Stimulated activated CD8-positive, alpha-beta memory T cell treated with anti-CD3 and anti-CD28 coated beads, Interleukin-2, amount 100 ng/mL, for 1 hour (primary cell): ENCODE measurements at places on chromosomes 1 and 21.

DNA sequence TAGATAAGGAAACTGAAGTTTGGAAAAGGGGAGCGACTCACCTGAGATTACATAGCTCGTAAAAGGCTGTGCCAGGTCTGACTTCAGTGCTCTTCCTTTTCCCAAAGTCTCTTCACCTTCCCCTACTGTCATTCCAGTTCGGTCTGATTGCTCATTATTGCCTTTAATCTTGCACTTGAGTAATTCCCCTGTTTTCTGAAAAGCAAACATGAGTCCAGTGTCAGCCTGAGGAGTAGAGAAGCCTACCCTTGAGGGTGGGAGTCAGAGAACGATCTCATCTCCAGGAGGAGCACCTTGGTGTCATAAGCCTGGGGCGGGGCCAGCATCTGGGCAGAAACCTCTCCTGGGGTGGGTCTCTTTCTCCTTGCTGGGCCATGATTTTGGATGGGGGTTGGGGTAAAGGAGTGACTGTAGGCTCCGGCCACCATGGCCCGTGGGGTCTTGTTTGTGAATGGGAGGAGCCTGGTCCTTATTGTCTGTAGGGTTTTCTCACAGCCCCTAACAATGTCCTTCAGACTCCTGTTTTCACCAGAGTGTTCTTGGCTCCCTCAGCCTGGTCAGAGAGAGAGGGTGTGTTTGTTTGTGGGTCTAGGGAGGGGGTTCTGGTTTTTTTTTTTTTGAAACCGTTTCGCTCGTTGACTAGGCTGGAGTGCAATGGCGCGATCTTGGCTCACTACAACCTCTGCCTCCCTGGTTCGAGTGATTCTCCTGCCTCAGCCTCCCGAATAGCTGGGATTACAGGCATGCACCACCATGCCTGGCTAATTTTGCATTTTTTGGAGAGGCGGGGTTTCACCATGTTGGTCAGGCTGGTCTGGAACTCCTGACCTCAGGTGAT, 6.0 kb downstream of the VANGL2 start:
- no peak for DNase-seq

GRCh38 chr1:244854166-244854565, 10.2 kb downstream of the HNRNPU start:
- DNase-seq: no peak

GRCh38 chr1:216566641-216567205, 143.5 kb upstream of the USH2A start:
- DNase-seq: no peak

DNA sequence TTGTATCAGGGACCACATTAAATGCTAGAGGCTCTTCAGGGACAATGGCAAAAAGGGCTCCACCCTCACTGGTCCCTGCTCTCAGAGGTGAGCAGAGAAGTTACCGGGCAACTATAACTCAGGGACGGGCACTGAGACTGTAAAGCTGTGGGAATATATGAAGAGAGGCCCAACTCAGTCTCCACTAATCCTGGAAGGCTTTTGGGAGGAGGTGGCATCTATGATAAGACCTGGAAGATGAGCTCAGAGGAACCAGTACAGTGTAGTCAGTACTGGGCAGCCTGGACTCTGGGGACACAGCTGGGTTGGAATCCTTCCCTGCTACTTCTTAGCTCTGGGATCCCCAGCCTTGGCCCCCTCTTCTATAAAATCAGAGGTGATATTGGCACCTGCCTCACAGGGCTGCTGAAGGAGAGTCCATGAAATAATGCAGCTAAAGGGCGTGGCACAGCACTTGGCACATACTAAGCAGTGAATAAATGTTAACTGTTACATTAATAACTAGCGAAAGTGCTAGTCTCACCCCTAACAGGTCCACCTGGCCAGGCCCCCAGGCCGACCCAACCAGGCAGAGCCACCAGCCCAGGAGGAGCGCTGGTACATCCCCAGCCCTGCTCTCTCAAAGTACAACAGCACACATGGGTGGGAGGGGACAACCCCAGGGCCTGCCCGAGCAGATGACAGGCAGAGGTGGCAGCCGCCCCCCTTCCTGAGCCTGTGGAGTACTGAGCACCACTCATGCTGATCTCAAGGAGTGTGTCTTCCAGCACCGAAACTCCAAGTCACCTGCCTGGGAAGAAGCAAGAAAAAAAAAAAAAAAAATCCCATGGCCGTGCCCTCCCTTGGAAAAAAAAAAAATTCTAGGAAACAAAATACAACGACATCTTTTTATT, 62.7 kb downstream of the CASZ1 start:
- DNase-seq: no peak

GRCh38 chr1:184553845-184554244, 167.0 kb downstream of the C1orf21 start:
- DNase-seq: no peak

- DNase-seq: no peak
Observed at GRCh38 chr1:152739841-152740240, 18.0 kb upstream of the KPRP start.

- no peak for DNase-seq
Observed at GRCh38 chr1:225950905-225951497, 10.0 kb upstream of the LEFTY2 start.

DNA sequence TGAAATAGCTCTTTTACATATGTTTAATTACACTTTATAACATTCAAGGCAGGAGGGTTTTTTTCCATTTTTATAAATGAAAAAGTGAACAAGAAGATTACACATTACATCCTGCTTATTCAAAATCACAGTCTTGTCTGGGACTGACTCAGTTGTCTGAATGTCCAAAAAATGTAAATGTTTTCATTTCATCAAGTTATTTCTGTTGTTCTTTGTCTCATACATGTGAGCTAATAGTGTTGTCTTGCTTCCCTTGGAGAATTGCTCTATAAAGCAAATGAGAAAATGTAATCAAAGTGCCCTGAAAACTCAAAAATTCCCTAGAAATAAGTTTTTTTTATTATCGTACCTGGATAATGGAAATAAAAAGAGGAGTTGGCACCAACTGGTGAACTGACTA, 242.9 kb downstream of the GRIK1 start:
- no peak for DNase-seq

DNA sequence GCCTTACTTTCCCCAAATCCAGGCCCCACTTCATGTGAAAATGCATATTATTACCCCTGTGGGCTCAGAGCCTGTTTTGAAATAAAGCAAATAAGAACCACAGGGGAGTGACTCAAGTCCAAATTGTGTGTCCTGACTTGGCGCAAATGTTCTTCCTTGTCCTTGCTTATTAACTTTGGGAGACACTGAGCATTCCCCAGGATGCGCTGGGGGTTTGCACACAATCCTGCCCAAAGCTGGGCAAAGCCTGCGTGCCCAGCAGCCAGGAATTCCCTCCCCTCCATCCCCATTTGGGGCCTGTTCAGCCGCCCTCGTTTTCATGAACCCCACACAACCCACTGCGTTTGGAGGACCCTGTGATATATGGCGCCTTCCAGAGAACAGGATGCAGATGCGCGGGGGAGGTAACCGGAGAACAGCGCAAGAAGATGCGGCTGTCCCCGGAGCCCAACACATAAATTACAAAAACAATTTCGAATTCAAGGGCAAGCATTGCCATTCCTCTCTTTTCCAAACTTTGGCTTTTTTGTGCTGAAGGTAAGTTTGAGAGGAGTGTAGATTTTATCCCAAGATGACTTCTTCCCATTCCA, 42.4 kb upstream of the CLDN14 start:
- DNase-seq: no peak

GRCh38 chr1:152933196-152933595, 13.8 kb upstream of the SPRR5 start:
- no peak for DNase-seq

GRCh38 chr1:226738995-226739695, at the start of gene ITPKB:
TSS of gene ITPKB (minus strand) at chr1:226739282. CDS start at chr1:226737458, 1,824 bp downstream.
- DNase-seq: peak; percentile 45

DNA sequence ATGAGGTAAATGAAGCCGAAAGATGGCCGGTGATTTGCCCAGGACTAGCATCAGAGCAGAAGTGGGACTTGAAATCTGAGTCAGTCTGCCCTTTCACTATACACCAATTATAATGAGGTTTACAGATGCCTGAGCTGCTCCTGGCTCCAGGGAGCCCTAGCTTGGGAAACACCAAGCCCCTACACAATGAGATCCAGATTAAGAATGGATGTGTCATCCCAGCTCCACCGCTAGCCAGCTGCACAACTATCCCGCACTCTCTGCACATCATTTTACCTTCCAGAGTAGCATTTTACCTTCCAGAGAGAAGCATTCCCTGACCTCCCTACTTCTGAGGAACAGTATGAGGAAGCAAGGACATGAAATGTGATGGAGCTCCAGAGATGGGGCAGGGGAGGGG, 27.0 kb downstream of the SERTAD4 start:
- DNase-seq: no peak

DNA sequence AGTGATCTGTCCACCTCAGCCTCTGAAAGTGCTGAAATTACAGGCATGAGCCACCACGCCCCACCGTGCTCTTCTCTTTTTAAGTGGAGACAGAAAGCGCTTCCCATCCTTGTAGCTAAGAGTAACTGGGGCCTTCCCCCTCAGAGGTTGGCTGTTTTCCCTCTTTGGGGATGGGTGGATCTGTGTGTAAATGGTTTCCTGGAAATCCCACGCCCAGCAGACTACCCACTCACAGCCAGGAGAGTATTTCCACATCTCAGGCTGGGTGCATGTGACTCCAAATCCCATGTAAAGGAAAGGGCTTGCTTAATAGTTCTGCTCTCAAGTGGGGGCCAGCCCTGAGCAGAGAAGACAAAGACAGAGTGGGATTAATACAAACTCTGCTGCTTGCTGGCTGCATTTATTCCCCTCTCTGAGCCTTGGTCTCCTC, 19.6 kb upstream of the TCEA3 start:
- DNase-seq: no peak

- no peak for DNase-seq
Observed at GRCh38 chr1:212162635-212163034, 122.6 kb upstream of the PPP2R5A start.

DNA sequence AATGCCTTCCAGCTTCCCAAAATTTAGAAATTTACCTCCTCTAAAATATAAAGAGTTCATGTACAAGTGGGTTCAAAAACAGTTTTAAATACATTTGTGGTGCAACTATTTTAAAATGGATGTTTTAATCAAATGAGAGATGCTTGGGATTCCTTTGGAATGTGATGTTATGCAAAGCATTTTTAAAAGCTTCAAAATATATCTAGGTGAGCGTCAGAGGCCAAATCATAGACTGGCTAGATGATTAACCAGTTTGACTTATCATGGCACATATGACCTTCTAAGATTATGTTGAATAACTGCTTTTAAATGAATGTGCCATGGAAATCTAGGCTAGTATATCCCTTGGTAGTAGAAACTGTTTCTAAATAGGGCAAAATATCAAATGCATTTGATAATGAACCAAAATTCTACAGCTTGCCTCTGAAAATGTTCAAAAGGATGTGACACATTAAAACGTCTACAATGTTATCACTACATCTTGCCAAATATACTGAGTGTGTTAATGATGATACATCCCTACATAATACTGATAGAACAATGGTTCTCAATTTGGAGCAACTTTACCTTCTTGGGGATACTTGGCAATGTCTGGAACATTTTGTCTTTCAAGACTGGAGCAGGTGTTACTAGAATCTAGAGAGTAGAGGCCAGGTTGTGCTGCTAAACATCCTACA, 650.9 kb upstream of the ADGRL2 start:
- no peak for DNase-seq

DNA sequence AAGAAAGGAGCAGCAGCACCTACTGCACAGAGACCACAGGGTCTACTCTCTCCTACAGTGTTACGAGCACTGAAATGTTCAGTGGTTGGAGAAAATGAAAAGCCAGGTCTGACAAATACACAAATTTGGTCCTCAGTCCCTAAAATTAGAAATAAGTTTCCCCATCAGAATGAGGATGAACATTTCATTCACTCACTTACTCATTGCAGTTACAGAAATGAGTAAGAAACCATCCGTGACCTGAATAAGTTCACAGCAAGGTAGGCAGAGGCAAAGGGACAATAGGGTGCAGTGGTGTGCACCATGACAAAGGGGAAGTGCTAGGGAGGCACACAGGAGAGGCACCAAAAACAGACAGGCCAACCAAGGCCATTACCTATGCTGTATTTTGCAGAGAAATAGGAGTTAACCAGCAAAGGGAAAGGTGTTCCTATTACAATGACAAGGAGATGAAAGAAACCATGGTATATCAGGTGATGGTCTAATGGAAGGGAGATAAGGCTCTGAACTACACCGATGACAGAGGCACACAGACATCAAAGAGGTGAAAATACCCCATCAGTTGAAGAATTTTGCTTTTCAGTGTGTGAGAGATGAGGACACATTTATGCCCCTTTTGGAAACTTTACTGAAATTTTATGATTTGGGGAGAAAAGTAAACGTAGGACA, 29.4 kb downstream of the VAV3 start:
- no peak for DNase-seq

DNA sequence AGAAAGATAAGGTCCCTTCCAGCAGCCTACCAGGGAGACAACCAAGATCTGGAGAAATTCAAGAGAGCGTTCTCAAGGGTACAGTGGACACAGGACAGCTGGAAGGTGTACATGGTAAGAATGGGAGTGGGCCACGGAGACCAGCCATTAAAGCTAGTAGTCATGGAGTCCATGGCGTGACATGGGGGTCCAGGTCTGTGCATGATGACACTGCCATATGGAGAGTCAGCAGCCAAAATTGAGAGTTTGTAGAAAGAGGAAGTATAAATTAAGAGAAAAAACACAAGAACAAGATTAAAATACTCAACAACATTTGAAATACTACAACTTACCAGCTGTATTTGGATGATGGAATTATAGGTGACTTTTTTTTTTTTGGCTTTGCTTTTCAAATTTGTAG, 7.9 kb upstream of the LORICRIN start:
- no peak for DNase-seq

- no peak for DNase-seq
Observed at GRCh38 chr1:82343381-82343780, 542.6 kb downstream of the ADGRL2 start.

DNA sequence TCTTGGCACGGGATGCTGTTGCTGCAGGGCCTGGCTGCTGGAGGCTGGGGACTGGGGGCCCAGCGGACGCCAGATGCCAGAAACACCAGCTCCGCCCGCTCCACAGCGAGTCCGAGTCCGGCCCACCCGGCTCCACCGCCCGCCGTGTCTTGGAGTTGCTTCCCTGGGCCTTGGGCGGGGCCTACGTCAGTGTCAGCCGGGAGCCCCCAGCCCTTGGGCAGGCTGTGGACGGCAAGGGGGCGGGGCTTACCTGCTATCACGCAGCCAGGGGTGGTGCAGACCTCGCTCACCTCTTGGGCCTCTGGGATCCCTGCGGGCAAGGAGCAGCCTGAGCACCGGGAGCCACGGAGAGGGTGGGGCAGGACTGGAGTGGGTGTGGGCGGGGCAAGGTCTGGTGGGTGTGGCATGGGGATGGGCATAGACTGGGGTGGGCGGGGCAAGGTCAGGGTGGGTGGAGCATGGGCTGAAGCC, 21.8 kb downstream of the MMEL1 start:
- no peak for DNase-seq

- DNase-seq: no peak
Observed at GRCh38 chr1:57319165-57319564, 104.7 kb downstream of the DAB1 start.

- no peak for DNase-seq
Observed at GRCh38 chr1:155777582-155777981, 79.4 kb downstream of the GON4L start.

GRCh38 chr21:34596561-34597271, 18.2 kb downstream of the RCAN1 start:
- DNase-seq: no peak

GRCh38 chr1:113958691-113959090, 20.6 kb upstream of the OLFML3 start:
- no peak for DNase-seq

GRCh38 chr1:6475381-6476133, 9.6 kb upstream of the TNFRSF25 start:
- DNase-seq: peak; percentile 61
